ENCODE measurements at places on chromosomes 2 and 18. TPM values are rescaled to one million over a fixed set of nuclear protein-coding genes. Genes with fewer than 3 reads are reported as not detected.

Gene SERPINB4
- not detected for total RNA-seq

Gene CFC1B
- not detected for total RNA-seq

Gene RPRM
- 92.3 TPM for total RNA-seq

Gene TEKT4
- not detected for total RNA-seq

Gene ALLC
- not detected for total RNA-seq

Gene SH2D6
- total RNA-seq = not detected

Gene DSG4
- total RNA-seq = not detected

Gene GPR55
- 0.04 TPM for total RNA-seq

Gene MYO7B
- not detected for total RNA-seq

Gene ASXL2
- 10.0 TPM for total RNA-seq

Gene GKN1
- not detected for total RNA-seq

DNA sequence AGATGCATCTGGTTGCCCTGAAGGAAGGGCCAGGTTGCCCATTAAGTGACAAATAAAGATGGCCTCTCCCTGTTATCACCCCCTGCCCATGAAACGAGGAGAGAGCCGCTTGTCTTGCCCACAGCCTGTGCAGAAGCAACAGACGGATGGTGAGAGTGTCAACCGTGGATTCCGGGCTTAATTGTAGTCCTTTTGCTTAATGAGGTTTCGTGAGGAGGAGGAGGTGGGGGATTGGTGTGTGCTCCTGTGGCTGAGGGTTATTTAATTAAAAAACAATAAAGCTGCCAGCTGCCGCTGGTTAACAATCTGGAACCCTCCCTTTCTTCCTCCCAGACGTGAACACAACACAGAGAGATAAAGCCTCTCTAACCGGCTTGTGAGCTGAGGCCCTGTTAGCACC is 188.0 kb upstream of the PARD3B start:
- DNase-seq = no peak

DNA sequence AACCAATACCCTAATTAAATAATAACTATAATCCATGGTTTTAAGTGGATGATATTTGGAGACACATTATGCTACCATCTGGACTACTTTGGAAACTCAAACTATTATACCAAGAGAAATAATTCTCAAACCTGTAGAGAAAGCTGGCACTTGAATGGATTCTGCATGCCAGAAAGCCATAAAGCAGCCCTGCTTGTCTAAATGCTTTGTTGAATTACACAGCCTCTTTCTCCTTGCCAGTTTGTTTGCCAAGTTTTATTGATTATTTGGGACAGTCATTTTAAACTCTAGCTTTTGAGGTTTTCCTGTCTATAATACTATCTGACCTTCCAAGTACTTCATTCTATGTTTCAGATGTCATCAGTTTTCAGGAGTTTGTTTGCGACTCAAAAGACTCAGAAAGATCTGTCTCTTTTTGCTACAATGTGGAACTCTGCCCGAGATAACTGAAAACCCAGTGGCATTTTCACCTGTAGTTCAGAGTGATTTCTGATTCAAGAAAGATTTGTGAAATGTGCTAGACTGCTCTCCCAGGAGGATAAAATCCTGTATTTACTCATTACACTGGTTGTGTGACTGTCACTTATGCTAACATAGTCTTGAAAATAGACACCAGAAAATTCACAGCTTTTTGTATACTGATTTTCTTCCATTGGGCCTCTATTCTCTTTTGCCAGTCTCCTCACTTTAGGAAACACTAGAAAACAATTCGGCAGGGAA is 29.2 kb upstream of the MBOAT2 start:
- DNase-seq = no peak

DNA sequence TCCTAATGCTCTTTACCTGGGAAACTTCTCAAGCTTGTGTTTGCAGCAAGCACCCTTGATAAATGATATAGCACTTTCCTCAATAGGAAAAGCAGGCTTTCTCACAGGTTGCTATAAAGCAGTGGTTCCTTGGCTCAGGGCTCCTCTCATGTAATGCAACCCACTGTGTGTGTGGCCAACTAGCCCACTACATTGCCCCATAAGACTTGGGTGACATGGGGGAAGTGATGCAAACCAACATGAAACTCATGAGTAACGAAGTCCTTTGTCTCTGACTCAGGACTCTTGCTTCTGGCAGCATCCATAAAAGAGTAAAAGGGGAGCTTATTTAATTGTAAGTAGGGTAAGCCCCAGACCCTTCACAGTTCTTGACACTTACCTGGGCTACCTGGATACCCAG is 106.9 kb downstream of the COL4A4 start:
- DNase-seq = no peak

GRCh38 chr2:160387558-160388262 is 105.9 kb downstream of the RBMS1 start:
- no peak for DNase-seq

GRCh38 chr18:12359515-12359927 is 17.5 kb downstream of the AFG3L2 start:
- DNase-seq = no peak

DNA sequence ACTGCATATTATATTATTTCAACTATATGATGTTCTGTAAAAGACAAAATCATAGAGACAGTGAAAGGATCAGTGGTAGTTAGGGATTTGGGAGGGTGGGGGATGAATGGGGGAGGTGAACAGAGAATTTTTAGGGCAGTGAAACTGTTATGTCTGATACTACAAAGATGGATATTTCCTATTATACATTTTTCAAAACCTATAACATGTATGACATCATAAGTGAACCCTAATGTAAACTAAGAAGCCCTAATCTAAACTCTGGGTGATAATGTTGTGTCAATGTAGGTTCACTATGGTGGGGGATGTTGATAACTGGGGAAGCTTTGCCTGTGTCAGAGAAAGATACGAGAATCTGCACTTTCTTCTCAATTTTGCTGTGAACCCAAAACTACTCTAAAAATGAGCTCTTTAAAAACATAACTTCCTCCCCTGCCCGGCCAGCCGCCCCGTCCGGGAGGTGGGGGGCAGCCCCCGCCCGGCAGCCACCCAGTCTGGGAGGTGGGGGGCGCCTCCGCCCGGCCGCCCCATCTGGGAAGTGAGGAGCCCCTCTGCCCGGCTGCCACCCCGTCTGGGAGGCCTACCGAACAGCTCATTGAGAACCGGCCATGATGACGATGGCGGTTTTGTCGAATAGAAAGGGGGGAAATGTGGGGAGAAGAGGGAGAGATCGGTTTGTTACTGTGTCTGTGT is 234.4 kb downstream of the RPIA start:
- no peak for DNase-seq

- DNase-seq = peak; percentile 5
Observed at GRCh38 chr2:49154140-49154539, at the start of gene FSHR. TSS of gene FSHR (minus strand) at chr2:49154515. CDS start at chr2:49154417, 98 bp downstream.

DNA sequence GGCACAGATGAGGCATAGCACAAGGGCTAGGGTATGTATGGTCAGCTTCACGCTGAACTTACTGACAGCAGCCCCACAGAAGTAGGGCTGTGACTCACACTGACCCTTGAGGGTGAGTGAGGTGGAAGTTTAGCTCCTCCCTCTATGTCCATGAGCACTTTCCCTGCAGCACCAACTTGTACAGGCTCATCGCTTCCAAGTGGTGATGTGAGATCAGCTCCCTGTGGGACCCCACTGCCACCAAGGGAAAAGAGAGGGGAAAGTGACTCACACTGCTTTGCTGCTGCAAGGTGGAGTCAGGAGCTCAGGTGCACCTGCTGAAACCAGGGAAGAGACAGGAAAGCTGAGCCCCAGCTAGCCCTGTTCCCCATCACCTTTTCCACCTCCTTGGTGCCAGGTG is 91.5 kb downstream of the TEX51 start:
- no peak for DNase-seq

- DNase-seq = no peak
Observed at GRCh38 chr2:20071397-20072383, 20.3 kb upstream of the LAPTM4A start.

GRCh38 chr2:147382322-147382948 is 462.4 kb upstream of the ACVR2A start:
- no peak for DNase-seq

GRCh38 chr18:70181015-70181414 is 24.5 kb downstream of the RTTN start:
- no peak for DNase-seq

All from H7 (cell line).